Lung (tissue), 17 donors: ENCODE measurements at places on chromosomes 1 and 21.

- peak; percentile 95 for DNase-seq
These were observed 18.0 kb upstream of the PTP4A2 start for GRCh38 chr1:31955917-31956736.

DNA sequence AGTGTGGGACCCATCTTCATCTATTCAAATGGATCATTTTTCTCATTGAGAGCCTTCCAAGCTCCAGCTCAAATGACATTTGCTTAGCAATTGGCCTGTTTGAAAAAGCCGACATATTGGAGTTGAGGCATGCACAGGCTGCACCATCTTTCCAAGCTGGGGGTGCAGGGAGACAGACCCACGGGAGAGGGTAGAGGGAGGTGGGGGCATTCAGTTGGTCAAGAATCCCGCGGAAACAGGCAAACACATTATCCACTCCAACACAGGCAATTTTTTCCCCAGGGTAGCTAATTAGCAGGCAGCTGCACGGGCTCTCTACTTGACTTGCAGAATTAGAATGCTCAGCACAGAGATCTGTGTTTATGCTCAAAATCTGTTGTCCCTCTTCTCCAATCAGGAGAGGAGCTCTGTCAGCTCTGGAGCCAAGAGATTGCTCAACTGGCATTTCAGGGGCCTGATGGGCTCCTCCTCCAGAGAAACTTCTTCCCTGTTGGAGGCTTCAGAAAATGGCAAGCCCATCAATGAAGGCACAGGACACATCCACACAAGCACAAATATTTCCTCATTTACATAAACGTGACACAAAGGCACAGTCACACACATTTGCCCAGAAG lies 267.8 kb downstream of the FOXD2 start:
- peak; percentile 87 for DNase-seq

- DNase-seq: no peak
These were observed 8.0 kb upstream of the OR2M3 start for GRCh38 chr1:248189026-248189425.

GRCh38 chr1:222974496-222974895 lies 159.7 kb downstream of the DISP1 start:
- no peak for DNase-seq

GRCh38 chr1:62744611-62745577 lies 39.0 kb upstream of the ATG4C start:
- DNase-seq: no peak
